ENCODE measurements at places on chromosomes 7 and 10.

- no peak for DNase-seq
Measured at GRCh38 chr7:92682903-92683539, 92.8 kb upstream of the FAM133B start.

GRCh38 chr7:76074972-76075370, 27.1 kb downstream of the MDH2 start:
- no peak for DNase-seq

DNA sequence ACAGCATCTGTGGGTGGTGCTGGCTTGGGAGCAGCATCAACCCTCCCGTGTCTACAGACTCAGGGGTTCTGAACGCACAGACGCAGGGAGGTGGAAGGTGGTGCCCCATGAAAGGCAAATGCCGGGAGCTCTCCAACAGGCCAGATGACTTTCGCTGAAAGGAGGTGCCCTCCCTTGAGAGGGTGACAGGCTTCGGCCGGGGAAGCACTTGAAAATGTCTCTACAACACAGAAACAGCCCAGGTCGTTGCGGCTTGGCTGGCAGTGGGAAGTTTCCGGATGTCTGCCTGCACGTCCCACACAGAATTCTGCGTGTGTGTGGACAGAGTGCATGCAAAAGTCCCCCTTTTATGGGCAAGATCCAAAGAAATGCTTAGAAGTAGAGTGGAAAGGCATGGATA, 239.6 kb downstream of the SKAP2 start:
- no peak for DNase-seq

DNA sequence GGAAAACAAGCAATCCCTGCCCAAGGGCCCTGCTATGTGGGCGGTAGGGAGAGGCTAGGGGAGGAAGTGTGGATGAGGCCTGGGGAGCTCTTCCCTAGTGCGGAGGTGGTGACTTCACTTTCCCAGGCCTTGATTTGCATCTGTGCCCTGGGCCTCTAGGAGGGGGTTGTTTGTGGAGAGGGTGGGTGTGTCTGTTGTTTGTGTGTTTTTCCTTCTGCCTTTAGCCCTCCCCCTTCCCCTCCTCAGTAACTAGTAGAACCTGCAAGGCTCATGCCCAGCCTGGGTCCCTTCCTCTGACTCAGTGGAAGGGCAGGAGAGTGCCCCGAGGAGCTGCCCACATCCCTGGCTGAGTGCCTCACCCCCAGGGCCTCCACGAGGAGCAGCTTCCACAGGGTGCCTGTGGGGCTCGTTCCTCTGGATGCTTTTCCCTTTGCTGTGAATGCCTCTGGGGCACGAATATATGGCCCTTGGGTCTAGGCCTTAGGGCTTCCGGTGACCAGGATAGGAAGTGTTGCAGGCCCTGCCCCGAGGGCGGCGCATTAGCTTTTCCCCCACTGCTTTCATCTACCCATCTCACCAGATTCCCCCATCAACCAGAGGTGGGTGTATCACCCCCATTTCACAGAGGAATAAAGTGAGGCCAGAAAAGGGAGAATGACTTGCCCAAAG, 89.4 kb upstream of the DUSP5 start:
- DNase-seq: no peak

GRCh38 chr7:22229148-22229547, 127.8 kb downstream of the RAPGEF5 start:
- DNase-seq: no peak

DNA sequence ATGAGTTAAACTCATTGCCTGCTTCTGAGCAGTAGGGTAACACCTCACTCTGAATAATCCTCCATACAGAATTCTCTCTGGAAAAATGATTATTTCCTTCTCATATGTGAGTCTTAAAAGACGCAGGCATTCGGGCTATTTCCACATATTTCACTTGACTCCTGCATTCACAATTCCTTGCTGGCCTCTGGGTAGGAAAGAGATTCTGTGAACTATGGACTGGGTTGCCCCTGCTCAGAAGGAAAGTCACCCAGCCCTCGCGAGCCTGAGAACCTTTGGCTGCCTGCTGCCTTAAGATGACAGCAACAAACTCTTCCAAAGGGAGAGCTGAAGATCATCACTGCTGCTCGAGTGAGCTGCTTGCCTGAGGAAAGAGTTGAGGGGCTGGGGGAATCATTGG, 216.8 kb downstream of the BAMBI start:
- DNase-seq: no peak

- no peak for DNase-seq
Measured at GRCh38 chr7:144527051-144527471, 123.6 kb upstream of the NOBOX start.

- DNase-seq: no peak
Measured at GRCh38 chr7:7148798-7149481, 33.4 kb upstream of the C1GALT1 start.

- no peak for DNase-seq
Measured at GRCh38 chr10:30481603-30482002, 47.6 kb downstream of the MAP3K8 start.

GRCh38 chr10:13707156-13707881, 120.6 kb downstream of the PRPF18 start:
- DNase-seq: no peak

DNA sequence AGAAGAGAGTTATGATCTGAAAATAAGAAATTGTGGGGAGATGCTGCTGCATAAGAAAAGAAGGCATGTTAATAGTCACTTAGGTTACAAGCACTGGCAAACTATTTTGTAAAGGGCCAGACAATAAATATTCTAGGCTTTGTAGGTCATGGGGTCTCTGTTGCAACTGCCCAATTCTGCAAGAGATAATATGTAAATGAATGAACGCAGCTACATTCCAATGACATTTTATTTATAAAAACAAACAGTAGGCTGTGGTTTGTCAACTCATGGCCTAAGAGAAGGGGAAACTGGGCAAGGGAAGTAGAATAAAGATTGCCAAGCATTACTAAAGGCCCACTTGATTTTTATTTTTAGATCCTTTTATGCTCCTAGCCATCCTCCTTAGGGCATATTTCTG, 133.1 kb downstream of the RAPGEF5 start:
- DNase-seq: no peak

DNA sequence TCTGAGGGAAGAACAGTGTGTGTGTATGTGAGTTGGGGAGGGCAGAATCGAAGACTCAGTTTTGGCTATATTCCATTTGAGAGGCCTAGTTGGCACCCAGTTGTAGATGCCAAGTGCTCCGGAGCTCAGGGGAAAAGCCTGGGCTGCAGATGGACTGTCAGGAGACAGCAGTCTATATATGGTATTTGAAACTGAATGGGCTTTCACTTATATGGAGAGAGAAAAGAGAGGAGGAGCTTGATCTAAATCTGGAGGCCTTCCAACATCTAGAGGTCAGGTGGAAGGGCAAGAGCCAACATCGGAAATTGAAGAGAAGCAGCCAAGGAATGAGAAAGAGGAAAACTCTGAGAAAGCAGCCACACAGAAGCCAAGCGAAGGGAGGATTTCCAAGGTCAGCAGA, 350.8 kb upstream of the BMPER start:
- no peak for DNase-seq

DNA sequence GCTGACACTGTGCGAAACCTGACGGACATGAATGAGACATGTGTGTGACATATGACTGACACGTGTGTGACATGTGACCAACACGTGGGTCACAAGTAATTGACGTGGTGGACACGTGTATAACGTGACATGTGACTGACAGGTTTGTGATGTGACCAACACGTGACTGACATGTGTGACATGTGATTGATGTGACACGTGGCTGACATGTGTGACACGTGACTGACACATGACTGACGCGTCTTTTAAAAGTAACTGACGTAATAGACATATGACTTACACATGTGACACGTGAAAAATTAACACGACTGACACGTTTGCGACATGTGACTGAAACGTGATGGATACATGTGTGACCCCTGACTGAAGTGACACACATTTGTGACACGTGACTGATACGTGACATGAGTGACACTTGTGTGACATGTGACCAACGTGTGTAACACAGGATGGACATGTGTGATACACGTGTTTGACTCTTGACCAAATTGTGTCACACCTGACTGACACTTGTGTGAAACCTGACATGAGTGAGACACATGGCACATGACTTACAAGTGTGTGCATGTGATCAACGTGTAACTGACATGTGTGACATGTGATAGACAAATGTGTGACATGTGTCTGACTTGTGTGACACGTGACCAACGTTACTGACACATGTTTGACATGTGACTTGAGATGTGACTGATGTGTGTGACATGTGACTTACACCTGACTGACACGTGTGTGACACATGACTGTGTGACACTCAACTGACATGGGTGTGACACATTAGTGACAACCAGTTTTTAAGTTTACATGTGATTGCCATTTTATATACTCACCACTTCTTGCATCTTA, 56.9 kb downstream of the ZNF92 start:
- DNase-seq: no peak

DNA sequence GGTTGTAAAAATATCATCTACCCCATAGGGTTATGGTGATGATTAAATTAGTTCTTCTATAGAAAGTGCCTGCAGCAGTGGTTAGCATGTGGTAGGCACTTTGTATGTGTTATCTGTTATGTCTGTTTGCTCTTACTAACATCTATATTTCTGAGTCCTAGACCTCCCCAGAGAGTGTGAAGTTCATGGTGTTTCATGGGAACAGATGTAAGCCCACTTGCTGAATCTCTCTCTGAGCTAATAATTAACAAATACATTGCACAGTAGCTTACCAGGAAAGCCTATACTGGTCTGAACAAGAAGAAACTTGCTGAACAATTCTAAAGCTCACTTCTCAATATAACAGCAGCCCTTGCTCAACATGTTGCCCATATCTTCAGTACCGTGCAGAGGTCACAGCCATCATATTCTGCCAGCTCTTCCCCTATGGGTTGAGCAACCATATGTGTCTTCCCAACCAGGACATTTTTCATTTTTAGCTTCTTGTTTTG, 100.1 kb downstream of the NPSR1 start:
- DNase-seq: no peak

- DNase-seq: no peak
Measured at GRCh38 chr7:130732980-130733930, 752 bp downstream of the KLF14 start.

GRCh38 chr7:115183431-115184057, 261.6 kb downstream of the MDFIC start:
- no peak for DNase-seq

DNA sequence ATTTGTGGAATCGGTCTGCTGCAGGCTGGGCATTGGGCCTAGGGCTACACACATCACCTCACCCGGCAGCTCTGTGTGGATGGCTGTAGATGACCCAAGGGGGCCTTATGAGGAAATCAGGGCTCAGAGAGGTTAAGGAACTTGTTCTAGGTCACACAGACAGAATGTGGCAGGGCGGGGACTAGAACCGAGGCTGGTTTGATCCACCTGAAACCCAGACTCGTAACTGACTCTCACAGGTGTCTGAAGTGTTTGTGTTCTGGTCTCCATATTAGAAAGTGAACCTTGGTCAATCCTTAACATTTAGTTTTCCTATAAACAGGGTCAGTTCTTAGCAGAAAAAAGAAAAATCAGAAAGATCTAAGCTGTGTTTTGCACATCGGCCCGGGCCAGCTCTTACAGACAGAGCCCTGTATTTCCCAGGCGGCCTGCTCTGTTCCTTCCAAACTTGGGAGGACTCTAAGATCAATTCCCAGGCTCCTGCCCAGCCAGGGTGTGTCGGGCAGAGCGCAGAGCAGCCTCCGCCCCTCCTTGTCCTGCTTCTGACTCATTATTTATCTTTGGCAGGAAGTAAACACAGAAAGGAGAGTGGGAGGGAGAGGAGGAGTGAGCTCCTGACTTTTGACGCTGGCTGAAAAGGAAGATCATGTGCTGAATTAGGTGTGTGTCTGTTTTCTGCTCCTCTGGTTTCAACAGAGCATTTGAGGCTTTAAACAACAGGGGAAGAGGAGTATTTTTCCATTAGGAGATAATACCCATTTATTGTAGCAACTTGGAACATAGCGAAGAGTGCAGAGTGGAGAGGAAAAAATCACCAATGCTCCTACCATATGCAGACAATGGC, 74.1 kb downstream of the TACC2 start:
- DNase-seq: no peak

- peak; percentile 70 for DNase-seq
Measured at GRCh38 chr10:79347894-79348639, 798 bp downstream of the PPIF start.

DNA sequence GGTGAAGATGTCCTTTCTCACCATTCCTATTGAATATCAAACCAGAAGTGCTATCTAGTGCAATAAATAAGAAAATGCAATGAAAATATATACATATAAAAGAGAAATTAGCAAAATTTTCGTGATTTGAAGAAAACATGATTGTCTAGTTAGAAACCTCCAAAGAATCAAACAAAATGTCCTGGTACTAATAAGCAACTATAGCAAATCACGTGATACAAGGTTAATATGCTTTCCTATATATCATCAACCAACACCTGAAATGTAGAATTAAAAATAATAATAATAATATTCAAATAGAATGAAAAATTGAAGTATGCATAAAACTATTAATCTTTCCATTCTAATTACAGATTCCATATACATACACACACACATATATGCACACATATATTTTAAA, 183.9 kb upstream of the POM121L12 start:
- no peak for DNase-seq

Measured in activated CD4-positive, alpha-beta T cell treated with anti-CD3 and anti-CD28 coated beads for 24 hours (primary cell).